Astrocyte (in vitro differentiated cells and primary cell): ENCODE measurements at places on chromosomes 13 and 19.
A peak's percentile ranks its signal among the peaks of the same experiment; 100 is the strongest.

DNA sequence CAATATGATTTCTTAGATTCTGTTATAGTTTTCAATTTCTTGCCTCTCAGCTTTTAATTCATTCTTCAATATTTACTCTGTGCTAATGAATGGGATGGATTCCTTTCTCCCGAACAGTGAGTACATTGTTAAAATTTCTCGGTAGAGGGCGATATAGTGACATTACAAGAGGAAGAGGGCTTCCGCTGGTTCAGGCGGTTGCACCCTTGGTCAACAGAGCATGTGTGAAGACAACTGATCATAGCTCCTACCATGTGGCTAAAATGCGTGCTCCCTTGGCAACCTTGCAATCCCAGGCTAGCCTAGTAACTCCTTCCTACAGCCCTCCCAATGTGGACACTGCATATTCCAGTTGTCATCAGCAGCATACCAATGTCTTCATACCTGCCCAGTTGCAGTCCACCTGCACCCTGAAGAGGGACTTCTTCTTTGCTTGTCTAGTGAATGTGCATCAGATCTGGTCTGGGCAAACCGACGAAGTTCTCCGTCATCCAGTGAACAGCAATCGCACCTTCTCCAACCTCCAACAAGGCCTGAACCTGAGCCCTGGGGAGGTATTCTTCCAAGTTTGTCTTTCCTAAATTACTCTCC lies 653.0 kb upstream of the GPC6 start:
- peak; percentile 10 for DNase-seq

- no peak for DNase-seq
These were observed 49.3 kb downstream of the USPL1 start for GRCh38 chr13:30667014-30667413.

- DNase-seq: peak; percentile 20
These were observed 31.0 kb downstream of the PAK4 start for GRCh38 chr19:39156326-39157230.

GRCh38 chr19:43562698-43563241 lies 12.6 kb downstream of the XRCC1 start:
- DNase-seq: peak; percentile 89

DNA sequence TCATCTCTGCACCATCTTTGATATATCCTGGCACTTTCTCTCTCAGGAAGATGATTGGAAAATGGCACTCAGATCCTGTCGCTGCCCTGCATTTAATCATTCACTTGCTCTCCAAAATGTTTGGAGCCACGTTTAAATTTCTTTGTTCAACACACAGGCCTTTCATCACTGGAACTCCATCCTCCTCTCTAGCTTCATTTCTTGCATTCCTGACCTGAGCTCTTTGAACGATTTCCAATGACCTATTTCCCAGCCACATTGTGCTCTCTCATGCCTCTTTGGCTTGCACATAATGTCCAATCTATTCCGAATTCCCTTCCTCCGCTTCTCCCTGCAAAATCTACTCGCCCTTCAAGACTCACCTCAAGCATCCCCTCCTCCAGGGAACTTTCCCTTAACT lies 287.4 kb upstream of the NBEA start:
- DNase-seq: peak; percentile 73

DNA sequence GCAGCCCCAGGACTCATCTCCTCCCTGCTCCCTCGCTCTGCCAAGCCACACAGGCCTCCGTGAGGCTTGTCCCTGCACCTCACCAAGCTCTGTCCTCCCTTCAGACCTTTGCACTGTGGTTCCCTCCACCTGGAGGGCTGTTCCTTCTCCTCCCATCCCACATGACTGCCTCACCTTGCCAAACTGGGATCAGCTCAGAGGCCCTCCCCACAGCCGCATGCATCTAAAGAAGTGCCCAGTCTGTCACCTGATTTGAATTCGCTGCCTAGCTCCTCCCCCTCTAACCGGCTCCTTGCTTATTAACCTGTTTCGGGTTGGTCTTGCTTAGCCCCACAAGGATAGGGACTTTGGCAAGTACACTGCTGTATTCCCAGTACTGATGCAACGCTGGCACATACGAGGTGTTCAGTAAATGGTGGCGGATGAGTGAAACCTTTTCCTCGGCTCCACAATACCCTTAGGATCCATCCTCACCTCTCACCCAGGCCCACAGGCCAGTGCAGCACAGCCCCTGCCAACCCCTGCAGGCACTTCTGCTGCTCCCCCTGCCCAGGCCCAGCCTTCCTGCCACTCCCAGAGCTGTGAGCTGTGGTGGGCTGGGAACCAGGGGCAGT lies 4.4 kb downstream of the AKT2 start:
- no peak for DNase-seq

DNA sequence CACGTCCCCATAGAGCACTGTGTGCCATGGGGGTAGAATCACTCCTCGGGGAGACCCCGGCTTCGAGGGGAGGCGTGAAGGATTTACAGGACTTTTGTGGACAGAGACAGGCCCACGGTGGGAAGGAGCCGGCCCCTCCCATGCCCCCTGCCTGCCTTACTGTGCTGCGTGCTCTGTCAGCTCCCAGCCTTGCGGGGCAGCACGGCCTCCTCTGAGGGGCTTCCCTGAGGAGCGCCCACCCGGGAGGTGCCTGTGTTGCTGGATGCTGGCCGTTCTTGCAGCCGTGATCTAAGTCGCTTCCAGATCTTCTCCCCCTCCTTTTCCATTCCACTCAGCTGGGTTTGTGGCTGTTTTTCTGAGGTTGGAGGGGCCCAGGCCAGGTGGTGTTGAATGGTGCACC lies 29.1 kb downstream of the PLEKHJ1 start:
- no peak for DNase-seq
